ENCODE measurements at places on chromosomes 11 and 22.

DNA sequence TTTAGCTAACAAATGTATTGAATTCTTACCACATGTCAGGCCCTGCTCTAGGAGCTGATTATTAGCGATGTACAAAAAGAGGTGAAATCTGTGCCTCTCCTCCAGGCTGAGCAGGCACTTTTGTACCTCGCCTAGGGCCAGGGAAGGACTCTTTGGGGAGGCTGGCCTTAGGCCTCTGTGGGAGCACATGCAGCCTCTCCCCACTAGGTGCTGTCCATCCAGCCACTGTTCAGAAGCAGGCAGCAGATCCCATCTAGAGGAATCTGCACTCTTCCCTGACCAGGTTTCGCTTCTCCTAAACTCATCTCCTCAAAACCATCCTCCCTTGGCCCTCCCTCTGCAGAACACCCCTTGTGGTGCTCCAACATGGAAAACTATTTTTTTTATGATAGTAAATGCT lies 51.9 kb upstream of the WT1 start:
- no peak for DNase-seq

GRCh38 chr11:44150401-44150800 lies 54.9 kb downstream of the EXT2 start:
- DNase-seq = no peak

DNA sequence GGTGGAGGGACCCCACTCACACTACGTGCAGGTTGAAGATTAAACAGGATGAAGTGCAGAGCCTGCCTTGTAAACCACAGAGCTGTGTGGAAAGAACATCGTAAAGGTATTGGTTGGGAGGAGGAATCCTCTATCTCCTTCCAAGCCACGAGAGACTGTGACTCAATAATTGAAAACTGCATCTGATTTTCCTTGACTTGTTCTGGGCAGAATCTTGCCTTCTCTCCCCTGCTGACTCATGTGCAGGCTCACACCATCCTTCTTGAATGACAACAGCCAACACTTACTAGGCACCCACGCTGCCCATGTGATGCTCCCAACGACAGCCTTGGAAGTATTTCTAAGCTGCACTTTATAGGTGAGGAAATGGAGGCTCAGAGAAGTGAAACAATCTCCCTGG lies 563.0 kb downstream of the MIAT start:
- DNase-seq = no peak

GRCh38 chr11:35083431-35084238 lies 55.3 kb upstream of the CD44 start:
- DNase-seq = peak; percentile 73

DNA sequence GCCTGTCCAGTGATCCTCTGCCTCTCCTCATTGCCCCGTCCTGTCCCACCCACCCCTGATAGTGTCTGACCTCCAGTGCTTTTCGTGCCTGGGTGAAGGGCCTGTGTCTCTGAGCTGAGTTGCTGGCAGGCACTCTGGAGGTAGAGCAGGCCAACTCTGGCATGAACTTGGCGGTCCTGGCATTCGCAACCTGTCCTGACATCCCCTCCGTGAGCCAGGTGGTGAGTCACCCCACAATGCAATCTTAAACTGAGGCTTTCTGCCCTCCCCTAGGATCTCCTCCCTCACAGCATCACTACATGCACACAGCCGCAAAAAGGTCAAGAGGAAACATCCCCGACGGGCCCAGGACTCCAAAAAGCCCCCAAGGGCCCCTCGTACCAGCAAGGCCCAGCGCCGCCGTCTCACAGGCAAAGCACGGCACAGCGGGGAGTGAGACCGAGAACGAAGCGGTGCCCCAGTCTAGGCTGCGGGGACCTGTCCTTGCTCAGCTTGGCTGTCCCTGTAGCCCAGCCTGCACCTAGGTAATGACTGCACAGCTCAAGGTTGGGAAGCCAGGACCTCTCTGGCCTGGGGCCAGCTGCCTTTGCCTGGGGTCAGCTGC lies 4.9 kb downstream of the NOL12 start:
- DNase-seq = no peak

DNA sequence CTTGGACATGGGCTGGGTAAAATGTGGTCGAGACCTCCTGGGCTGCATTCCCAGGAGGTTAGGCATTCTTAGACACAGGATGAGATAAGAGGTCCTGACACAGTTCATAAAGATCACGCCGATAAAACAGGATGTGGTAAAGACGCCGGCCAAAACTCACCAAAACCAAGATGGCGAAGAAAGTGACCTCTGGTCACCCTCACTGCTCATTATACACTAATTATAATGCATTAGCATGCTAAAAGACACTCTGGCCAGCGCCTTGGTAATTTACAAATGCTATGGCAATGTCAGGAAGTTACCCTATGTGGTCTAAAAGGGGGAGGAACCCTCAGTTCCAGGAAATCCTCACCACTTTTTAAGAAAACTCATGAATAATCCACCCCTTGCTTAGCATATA lies 983.3 kb downstream of the OPCML start:
- DNase-seq = no peak

DNA sequence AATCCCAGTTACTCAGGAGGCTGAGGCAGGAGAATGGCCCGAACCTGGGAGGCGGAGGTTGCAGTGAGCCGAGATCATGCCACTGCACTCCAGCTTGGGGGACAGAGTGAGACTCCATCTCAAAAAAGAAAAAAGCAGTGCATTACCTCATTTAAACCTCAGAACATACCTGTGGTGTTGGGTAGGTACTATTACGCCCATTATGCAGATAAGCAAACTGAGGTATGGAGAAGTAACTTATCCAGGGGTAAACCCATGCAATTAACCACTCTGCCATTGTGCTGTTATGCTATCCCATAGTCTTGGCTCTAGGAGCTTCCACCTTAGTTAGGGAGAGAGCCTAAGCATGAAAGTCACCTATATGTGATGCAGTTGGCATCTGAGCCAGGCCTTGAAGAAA lies 2.3 kb upstream of the SEC14L3 start:
- DNase-seq = no peak
